Activated T-cell treated with anti-CD3 and anti-CD28 coated beads, Interleukin-2, amount 50 U/mL, for 72 hours (primary cell): ENCODE measurements at places on chromosomes 7 and 10. TPM values are rescaled to one million over a fixed set of nuclear protein-coding genes. Genes with fewer than 3 reads are reported as not detected.
A peak's percentile ranks its signal among the peaks of the same experiment; 100 is the strongest.

HYAL4 gene
- 0.48 TPM for total RNA-seq

DNA sequence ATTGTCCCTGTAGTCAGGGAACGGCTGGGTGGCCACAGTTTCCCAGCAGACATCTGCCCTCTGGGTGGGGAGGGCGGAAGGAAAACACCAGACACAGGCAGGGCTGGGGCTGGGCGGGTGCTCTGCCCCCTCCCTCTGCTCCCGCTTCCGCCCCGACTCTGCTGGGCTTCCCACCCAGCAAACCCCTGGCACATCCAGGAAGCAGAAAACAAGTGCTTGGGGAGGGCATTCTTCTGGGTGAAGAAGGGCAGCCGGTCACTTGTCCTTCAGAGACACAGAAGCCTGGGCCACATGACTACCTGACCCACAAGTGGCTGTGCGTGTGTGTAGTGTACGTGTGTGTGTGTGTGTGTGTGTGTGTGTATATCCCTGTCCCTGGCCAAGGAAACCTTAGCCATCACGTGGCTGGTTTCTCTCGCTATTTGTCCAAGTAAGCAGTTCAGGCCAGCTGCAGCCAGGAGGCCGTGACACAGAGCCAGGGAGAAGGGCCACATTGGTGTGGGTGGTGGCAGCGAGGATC is 77.9 kb downstream of the ZMIZ1 start:
- peak; percentile 4 for DNase-seq

DNA sequence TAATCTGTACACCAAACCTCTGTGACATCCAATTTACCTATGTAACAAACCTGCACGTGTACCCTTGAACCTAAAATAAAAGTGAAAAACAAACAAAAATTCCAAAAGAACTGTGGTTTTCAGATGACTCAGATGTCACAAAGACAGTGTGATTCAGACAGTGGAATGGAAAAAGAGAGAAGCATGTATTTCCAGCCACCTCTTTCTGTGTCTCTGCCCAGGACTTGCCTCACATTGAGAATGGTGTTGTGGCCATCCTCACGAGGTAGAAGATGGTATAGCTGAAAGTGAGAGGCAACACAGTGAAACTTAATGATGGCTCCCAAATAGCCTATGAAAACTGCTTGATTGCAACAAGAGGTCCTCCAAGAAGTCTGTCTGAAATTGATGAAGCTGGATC is 78.0 kb downstream of the ARL5B start:
- DNase-seq = no peak

PRR15 gene
- not detected for total RNA-seq

GRCh38 chr10:128998101-128998805 is 468.8 kb upstream of the MGMT start:
- DNase-seq = no peak

- peak; percentile 78 for DNase-seq
Measured at GRCh38 chr7:50092579-50093491, at the start of gene ZPBP. Gene ZPBP, minus strand, starts transcription at chr7:50093246. Its CDS starts 52 bp downstream, at chr7:50093194.

- DNase-seq = peak; percentile 74
Measured at GRCh38 chr10:3068201-3068967, 1.0 kb downstream of the PFKP start.

- no peak for DNase-seq
Measured at GRCh38 chr10:28897617-28898464, 220.5 kb downstream of the BAMBI start.

TDRD1 gene
- 0.07 TPM for total RNA-seq

DNA sequence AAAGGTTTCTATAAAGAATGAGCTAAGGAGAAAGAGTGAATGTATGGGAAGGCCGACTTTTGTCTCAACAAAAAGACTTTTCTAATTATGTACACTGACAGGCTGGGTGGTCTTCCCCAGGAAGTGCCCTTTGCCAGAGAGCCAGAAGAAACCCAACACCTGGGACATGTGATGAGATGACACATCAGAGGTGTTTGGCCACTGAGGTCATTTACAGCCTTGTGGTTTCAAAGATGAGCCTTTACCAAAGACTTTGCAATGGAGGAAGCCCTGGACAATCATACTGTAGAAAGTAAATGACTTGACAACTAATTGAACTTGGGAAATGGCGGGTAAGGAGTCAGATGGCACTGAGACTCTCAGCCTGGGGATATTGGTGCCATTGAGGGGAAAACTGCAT is 3.4 kb upstream of the NRG3 start:
- no peak for DNase-seq

- DNase-seq = no peak
Measured at GRCh38 chr7:139246494-139246893, 15.5 kb downstream of the UBN2 start.

BBS9 gene
- total RNA-seq = 10.8 TPM

DNA sequence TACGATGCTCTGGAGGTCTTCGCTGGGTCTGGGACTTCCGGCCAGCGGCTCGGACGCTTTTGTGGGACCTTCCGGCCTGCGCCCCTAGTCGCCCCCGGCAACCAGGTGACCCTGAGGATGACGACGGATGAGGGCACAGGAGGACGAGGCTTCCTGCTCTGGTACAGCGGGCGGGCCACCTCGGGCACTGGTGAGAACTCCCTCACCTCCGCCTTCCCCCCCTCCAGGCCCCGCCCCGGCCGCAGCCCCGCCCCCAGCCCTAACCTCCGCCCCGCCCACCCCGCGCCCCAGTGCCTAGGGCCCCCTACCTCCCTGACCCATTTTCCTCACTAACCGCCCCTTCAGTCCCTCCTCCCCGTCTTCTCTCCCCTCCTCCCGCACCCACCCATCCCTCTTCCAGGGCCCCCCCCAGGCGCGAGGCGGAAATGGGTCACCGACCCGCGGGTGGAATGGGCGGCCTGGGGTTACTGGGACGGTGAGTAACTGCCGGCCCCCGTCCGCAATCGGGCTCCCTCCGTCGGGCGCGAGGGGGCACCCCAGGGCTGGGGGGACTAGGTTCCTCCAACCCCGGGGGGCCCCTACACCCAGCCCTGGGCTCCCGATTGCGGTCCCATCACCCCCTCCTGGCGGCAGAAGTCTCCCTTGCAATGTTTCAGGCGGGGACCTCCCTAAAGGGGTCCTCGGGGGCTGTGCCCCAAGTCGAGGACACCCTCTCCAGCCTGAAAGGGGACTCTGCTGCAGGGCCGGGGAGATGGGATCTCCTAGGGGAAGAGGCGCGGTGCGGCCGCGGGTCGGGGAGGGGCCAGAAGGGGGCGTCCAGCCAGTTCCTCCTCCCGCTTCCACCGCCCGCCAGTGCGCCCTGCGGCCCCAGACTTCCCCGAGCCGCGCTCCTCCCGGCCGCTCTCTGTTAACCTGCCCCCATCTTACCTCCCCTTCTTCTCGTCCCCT is 2.1 kb downstream of the PCOLCE start:
- DNase-seq = peak; percentile 87

GRCh38 chr7:110973196-110973990 is 117.5 kb upstream of the LRRN3 start:
- no peak for DNase-seq
